ENCODE measurements at places on chromosomes 16 and 17.

DNA sequence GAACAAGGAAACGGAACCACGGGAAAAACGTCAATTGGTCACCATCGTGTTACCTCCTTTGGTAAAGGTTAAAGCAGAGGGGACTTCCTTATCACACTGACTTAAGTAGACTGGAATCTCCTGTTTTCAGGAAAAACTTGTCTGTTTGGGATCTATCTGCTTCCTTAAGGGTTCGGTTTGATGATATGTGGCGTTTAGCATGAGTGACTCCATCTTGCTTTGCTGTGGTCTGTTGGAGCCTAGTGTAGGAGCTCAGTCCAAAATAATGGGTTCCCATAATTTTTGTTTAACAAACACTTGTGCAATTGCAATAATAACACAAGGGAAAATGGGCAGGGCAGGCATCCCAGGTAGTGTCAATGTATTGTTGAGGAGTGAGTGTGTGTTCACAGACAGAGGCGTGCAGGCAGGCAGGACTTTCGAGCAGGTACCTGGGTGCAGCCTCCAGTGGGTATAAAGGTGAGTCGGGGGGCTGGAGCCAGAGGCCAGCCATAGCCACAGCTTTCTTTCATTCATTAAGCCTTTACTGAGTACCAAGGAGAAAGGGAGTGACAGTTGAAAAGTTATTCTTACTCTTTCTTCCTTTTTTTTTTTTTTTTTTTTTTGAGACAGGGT, 4.3 kb upstream of the ENGASE start:
- no peak for DNase-seq

DNA sequence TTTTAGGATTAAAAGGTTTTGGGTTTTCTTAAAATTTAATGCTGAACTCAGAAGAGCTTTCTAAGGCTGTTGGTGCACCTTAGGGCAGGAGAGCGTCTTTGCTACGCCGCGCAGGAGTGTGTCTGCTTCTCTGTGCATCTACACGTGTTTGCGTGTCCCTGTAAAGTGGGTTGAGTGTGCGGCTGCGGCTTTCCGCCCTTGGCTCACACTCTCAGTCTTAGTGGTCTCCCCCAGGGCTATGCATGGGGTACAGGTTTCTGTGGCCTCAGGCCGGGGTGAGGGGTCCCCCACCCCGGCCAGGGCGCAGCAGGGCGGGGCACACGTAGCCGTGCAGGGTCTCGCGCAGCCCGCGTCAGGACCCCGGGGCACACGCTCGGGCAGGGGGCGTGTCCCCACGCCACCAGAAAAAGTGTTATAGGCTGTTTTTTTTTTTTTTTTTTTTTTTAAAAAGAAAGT, 727 bp upstream of the TENT4B start:
- DNase-seq = no peak

DNA sequence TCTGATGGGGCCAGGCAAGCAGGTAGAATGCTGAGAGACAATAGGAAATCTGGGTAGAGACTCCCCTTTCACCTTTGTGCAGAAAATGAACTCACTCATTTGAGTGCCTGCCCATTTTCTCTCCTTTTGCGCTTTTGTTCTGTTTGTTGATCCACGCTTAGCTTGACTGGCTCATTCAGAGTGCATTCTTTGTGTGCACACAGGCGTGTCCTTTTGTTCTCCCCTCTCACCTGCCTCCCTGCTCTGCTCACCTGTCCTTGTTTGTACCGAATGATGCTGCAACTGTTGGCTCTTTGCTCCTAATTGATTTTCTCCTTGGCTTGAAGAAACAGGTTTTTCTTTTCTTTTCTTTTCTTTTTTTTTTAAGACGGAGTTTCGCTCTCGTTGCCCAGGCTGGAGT, 15.8 kb downstream of the PGS1 start:
- peak; percentile 58 for DNase-seq

DNA sequence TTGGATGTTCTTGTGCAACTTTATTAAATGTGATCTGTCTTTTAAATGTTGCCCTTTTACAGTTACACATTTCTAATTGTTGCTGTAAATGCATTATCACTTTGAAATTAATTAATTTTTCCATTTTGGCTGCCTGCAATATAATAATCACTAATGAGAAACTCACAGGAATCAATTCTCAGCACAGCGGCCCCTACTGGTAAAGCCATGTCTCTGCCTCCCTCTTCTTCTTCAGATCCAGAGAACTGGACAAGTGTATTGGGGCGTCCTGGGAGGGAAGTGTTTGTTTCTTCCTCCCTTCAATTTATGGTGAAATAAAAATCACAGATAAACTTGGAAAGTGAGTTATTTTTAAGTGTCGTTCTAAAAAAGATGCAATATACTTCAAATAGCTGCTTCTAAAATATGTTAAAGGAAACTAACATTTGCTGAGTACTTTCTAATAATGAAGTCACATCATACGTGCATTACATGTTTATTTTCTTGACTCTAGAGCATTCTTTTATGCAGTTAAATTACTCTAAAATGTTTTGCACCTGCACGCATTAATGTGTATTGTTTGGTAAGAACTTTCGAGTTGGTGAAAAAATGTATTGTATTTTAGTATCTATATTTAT, 338.0 kb downstream of the WWOX start:
- DNase-seq = peak; percentile 28

GRCh38 chr17:72297326-72298115, 176.7 kb downstream of the SOX9 start:
- DNase-seq = no peak

- DNase-seq = no peak
Measured at GRCh38 chr17:46862949-46863348, 11.6 kb downstream of the WNT9B start.

All from kidney (tissue), 22 donors.